ENCODE measurements at places on chromosomes 2 and 18. TPM values are rescaled to one million over a fixed set of nuclear protein-coding genes. Genes with fewer than 3 reads are reported as not detected.

- DNase-seq, result no peak
Observed at GRCh38 chr2:16960579-16960978, 294.9 kb upstream of the CYRIA start.

- DNase-seq, result no peak
Observed at GRCh38 chr2:1492711-1493430, 79.6 kb downstream of the TPO start.

DNA sequence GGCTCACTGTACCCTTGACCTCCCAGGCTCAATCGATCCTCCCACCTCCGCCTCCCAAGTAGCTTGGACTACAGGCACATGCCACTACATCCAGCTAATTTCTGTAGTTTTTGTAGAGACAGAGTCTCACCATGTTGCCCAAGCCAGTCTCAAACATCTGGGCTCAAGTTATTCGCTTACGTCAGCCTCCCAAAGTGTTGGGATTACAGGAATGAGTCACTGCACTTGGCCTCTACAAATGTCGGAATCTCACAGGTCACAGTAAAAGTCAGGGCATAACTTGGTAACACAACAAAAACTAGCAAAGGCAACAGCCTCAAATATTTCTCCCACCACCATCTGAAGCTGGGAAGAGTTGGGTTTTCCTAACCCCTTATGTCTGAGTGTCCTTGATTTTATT, 25.3 kb downstream of the SCG2 start:
- no peak for DNase-seq

DNA sequence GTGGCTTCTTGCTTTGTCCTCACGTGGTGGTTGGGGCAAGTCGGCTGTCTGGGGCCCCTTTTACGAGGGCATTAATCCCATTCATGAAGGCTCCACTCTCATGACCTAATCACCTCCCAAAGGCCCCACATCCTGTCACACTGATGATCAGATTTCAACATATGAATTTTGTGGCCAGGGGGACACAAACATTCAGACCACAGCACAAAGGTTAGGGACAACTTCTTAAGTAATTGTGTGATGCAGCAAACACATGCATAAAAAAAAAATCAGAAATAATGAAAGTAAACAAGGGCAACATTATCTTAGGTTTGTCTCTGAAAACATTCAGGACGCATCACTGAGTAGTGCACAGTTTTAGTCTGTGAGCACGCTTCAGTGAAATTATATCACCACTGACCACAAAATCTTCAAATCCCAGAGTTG, 54.2 kb upstream of the FRZB start:
- DNase-seq, result no peak

DNA sequence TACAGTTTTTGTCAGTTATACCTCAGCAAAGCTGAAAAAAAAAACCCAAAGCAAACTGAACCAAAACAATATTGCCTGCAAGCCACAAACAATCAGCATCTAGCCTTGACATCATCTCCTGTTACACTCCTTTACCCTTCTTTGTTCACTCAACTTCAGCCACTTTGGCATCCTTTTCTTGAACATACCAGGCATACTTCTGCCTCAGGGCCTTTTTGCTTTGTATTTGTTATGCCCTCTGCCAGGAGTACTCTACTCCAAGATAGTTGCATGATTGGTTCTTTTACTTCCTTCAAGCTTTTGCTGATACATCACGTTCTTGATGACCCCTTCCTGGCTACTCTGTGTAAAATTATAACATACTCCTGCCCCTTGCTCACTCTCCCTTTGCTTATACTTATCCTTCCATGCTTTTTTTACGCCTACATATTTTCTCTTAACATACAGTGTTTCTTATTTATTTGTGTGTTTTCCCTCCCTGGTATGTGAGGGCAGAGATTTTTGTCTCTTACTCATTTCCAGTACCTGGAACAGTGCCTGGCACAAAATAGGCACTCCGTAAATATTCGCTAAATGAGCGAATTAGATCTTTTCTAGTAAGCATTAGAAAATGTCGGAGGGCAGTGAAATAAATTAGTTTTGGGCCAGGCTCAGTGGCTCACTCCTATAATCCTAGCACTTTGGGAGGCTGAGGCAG, 12.7 kb downstream of the ABI2 start:
- no peak for DNase-seq

DNA sequence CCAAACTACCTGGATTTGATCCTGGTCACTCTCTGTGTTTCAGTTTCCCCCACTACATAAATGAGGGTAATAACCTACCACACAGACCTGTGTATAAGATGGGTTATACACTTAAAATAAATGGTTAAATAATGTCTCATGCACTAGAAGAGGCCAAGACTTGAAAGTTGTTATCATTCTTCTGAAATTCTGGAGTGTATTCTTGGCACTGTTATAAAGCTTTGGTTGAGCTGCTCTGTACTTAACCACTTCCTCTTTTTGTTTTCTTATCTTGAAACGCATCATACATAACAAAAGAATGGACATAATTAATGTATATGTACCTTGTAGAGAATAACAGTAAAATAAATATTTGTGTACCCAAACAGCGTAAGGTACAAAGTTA, 281.0 kb downstream of the AFF3 start:
- no peak for DNase-seq

- no peak for DNase-seq
Observed at GRCh38 chr2:84966731-84967130, 4.2 kb upstream of the KCMF1 start.

DNA sequence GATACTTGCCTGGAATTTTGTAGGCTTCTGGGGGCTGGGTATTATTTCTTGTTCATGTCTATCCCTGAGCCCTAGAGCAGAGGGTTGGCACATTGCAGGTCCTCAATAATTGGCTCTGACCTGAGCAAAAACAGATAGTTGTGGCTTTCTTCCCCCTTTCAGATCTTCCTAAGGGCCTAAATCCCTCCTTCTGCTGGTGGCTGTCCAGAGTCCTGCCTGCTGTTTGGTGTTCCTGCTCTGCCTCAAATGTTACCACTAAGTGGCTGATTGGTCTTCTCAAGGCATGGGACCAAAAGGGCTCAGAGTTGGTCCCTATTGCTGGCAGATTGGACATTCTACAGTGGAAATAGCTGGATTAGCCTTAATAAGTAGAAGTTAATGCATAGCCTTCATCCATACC, 1.1 kb upstream of the CRYGB start:
- DNase-seq, result no peak

GRCh38 chr2:165572151-165572550, 102.7 kb downstream of the CSRNP3 start:
- DNase-seq, result no peak

DNA sequence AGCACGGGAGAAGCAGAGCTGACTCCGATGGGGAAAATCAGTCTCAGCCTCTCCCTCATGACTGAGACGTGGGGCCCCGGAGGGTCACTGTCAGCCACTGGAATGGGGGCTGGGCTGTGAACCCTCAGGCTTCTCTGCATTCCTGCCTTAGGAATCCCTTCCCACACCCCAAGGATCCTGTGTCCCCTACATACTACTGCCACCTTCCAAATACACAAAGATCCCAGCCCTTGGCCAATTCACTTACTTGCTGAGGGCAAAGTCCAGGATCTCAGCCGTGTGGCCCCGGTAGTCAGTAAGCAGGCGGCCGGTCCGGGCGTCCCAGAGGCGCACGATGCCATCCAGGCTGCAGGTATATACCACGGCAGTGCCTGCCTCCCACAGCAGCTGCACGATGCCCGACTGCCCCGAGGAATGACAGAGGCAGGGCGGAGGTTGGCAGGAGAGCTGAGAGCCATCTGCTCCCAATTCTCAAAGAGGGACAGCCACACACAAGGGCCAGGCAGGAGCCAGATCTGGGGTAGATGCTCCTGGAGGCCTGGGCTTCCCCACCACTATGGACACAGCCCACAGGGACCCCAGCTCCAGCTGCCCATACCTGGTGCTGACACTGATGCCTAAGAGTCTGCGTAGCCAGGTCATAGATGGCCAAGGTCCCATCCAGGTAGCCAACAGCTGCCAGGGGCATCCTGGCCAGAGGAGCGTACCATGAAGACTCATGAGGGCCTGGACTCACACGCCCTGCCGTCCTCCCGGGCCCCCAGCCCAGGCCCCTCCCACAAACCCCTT, 4.2 kb downstream of the GPBAR1 start:
- no peak for DNase-seq

- DNase-seq, result peak; percentile 55
Observed at GRCh38 chr2:237702441-237703391, 75.3 kb downstream of the LRRFIP1 start.

DNA sequence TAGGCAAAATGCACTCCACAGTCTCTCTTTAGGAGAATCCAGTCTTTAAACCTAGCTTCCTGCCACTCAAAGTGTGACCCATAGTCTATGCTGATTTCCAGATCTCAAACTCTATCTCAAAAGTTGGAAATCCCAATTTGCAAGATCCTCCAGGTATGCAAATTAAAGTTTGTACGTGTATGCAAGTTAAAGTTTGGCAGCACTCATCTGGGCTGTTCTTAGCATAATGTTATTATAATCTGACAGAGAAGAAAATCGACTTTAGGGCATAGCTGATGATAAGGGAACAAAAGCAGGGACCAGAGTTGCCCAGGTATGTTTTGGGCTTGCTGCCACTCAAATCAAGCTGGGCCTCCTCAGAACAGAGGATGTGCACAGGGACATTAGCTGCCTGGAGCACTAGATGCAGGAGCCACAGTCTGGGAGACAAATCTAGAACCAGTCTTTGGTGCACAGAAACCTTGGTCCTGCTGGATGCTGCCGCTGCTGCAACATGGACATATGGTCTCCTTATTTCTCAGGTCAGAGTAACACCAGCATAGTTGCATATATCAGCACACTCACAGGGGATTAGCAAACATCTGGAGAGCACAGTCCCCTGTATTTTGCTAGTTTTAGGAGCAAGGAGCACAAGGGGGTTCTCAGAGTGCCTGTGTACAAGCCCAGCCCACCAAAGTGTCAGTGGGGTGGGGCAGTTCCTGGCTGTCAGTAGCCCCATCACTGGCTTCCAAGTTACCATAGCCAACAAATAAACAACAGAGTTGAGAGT, 242.6 kb downstream of the TTC32 start:
- no peak for DNase-seq

DNA sequence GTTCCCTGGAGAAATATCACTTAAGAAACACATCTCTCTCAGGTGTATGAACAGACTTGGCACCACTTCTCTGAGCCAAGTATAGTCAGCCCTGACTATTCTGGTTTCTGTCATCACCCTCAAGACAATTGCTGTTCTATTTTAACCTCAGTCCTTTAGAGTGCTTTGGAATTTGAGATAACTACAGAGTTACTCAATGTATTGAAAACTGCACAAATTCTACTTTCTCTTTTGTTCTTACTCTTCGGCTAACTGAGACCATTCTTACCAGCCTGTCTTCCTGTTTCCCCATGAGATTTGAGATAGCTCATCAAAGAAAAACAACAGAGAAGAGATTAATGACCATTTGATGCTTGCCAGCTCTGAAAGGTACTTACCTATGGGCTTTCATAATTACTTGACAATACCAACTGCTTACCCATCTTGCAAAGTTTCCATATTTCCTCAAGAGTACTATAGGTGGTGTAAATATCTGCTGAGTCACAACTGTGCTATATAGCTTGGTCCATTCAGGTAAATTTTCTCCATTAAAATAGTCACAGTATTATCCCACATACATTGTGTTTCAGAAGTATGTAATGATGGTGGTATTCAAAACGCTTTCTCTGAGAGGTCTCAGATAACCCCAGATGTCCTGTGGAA, 467.5 kb upstream of the CHST9 start:
- DNase-seq, result no peak

DNA sequence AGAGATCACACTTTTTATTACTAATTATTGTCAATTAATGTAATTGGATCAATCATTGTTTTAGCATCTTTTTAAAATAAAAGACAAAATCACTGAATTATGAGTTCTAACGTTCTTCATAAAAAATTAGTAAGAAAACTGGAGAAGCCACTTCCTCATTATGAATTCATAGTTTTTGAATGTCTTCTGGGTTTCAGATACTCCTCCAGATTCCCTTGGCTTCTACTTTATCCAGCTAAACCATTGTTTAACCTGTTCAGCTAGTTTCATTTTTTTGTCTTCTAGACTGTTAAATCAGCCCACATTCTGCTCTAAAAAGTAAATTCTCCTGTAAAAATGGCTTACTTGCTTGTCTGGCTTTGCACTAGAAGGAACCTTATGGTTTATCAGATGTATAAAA, 753.4 kb upstream of the ACVR2A start:
- no peak for DNase-seq

- DNase-seq, result no peak
Observed at GRCh38 chr2:237509151-237509550, 22.1 kb downstream of the MLPH start.

- DNase-seq, result peak; percentile 81
Observed at GRCh38 chr2:174013315-174013751, 48.2 kb upstream of the SP3 start.

GRCh38 chr18:9638886-9639285, 24.5 kb upstream of the PPP4R1 start:
- DNase-seq, result no peak

DNA sequence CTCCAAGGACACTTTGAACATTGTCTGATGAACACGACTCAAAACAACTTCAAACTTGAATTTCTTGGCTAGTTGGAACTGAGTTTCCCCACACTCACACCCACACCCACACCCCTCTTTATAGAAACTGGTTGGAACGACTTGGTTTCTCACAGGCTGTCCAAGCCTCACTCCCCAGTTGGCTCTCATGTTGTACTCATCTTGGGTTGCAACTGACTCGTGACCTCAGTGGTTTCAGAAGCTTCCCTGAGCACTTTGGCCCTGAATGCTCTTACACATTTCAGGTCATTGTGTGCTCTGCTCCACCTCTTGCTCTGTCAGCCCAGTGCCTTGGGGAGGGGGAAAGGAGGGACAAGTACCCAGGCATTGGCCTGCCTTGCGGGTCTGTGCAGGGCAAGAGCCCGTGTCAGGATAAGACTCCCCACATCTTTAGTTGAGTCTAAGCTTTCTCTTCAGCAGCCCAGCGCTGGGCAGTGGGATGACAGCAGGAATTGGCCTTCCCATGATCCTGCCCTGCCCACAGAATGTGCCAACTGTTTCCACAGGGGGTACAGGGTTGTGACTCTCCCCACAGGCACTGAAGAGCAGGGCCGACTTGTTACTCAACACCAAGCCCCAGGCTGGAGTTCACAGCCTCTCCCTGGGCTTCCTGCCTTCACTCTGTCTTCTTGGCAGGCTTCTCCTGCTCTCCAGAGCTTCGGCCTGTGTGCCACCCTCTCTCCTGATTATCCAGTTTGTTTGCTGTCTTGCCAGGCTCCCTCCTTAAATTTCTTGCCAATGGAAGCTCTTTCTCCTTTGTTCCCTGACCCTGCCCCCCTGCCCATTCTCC, 104.6 kb downstream of the RTN4 start:
- peak; percentile 64 for DNase-seq

LHCGR gene
- 0.72 TPM for total RNA-seq

NGEF gene
- total RNA-seq, result 0.29 TPM

GPR55 gene
- 0.26 TPM for total RNA-seq

LAMA3 gene
- 177 TPM for total RNA-seq

TDRD15 gene
- total RNA-seq, result not detected

ZFP36L2 gene
- total RNA-seq, result 91.9 TPM

RTP5 gene
- 1.4 TPM for total RNA-seq
